ENCODE measurements at places on chromosomes 5 and 9.

GRCh38 chr5:172005708-172006320, 624 bp downstream of the FBXW11 start:
- peak; percentile 19 for DNase-seq

DNA sequence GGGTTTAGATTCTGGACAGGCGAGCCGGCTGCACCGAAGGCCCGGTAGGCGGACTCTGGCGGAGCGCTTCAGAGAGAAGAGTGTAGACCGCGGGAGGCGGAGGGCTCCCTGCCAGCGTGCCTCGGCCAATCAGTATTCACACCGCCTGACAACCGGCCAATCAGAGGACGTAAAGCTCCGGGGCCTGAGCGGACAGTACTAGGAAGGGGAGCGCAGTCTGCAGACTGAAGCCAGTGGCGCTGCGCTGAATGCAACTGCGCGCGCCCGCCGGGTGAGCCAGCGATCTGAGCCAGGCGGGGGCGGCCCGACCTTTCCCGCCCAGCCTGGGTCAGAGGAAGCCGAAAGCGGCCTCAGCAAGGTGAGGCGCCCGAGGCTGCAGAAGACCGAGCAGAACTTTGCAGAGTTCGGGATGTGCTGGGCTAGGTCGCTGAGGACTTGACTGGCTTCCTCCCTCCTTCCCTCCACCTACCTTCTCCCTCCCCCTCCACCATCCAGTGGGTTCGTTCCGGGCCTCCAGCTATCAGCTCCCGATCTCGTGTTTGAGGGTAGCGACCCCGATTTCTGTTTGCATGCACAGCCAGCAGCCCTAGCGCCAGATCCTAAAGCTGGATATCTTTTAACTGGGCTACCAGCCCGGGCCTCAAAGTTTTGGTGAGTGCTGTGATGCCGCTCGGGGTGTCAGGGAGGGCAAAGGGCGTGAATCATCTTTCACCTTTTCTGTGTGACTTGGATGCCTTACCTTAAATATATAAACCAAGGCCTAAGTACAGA, at the start of gene DMRT2:
Gene DMRT2 (plus strand): TSS at position 233 of the 771 bp plus-strand sequence. CDS start 1,257 bp downstream, outside the sequence.
- no peak for DNase-seq

- peak; percentile 22 for DNase-seq
Observed at GRCh38 chr9:128276574-128277270, 646 bp downstream of the SWI5 start.

DNA sequence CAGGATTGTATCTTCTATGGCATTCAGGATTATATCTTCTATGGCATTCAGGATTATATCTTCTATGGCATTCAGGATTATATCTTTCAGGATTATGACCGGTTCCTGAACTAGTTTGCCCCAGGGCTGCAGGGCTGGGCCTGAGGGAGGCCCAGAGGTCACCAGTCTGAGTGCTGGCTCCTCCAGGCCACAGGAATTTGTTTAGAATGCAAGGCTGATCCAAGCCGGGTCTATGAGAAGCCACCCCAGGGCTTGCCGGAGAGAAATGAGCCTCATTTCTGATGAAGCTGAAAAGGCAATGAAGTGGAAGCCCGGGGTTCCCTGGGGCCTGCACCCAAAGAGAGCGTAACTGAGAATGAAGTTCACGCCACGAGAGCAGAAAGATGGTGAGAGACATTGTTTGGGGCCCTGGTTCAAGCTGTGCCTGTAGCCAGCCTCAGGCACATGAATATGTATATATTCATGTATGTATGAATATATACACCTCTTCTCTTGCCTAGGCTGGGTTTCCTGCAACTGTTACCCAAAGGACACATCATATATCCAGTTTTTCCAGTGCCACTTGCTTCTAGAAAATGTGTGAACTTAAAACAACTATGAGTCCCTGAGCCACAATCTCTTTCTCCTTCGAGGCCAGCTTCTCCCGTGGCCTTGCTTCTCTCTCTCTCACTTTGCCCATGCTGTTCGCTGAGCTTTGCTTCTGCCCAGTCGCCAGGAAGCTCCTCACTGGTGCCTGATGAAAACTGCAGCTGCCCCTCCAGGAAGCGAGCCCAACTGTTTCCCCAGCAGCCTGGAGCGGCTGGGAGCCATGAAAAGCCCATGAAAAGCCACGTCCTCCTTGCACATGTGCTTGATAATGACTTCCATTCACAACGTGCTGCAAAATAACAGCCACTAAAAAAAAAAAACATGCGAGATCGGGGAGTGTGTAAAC, 62.3 kb downstream of the GTF3C4 start:
- no peak for DNase-seq

GRCh38 chr5:141992349-141992963, 20.4 kb downstream of the GNPDA1 start:
- peak; percentile 85 for DNase-seq

- DNase-seq = no peak
Observed at GRCh38 chr5:180464603-180464970, 29.6 kb upstream of the CNOT6 start.

DNA sequence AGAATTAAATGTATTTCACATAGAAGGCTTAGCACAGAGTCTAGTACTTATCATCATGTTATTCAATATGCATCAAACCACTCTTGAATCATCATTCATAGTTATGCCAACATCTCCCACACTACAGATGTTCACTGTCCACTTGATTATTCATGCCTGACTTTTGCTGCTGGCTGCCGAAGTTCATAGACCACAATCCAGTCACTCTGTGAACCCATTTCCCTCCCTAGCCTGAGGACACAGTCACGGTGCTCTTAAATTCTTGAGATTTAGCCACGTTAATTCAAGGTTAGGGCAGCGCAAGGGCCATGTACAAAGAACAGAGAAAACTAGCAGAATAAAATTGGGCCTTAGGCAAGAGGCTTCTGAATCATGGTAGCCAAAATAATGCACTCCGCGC, 32.4 kb downstream of the ABCA1 start:
- no peak for DNase-seq

- DNase-seq = no peak
Observed at GRCh38 chr9:121123816-121124535, 49.2 kb downstream of the CNTRL start.

- peak; percentile 32 for DNase-seq
Observed at GRCh38 chr9:135992486-135993408, 31.6 kb upstream of the UBAC1 start.

DNA sequence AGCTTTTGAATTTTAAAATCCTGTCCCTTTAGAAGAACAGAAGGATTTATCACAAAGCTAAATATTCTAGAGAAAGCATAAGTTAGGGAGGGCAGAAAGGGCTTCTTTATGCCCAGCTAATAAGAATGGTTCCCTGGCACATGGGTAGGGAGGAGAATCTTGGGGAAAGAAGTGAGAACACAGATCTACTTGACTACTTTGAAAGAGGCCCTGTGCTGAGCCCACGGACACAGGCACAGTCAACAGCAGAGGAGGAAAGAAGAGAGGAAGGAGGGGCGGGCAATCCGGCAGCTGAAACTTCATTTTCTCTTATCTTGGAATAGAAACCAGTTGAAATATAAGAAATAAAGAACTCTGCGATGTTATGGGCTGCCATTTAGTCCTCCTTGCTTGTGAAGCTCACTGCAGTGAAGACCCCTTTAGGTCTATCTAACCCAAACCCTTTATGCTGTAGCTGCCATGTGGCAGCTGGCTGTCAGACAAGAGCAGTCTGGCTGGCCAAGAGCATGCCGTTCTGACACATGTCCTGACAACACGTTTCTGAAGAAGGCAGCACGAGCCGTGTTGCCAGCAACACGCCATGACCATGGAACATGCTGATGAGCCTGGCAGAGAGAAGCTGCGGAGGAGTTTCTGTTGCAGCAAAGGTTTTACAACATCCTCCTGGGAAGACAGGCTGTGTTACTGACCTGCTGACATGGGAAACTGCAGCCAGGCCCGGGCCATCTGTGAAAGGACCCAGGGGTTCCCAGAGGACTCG, 34.2 kb downstream of the ABLIM3 start:
- DNase-seq = no peak

- no peak for DNase-seq
Observed at GRCh38 chr9:134217431-134218210, 53.3 kb upstream of the RNU6ATAC start.

- DNase-seq = no peak
Observed at GRCh38 chr9:14585730-14586473, 107.3 kb downstream of the ZDHHC21 start.

DNA sequence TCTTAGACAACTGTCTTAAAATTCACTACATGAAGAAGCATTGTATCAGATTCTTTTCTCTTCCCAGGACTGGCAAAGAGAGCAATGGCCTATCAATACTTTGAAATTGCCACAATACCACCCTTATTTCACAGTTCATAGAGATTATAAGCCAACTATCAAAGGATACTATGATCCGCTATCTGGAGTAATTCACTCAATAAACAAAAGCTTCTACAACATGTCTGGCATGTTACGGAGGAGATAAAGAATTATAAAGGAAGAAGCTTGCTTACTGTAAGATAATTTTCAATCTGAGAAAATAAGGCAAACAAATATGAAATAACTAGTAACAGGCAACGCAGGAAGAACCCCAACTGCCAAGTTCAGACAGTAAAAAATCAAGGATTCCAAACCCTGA, 114.8 kb downstream of the GNAQ start:
- no peak for DNase-seq

DNA sequence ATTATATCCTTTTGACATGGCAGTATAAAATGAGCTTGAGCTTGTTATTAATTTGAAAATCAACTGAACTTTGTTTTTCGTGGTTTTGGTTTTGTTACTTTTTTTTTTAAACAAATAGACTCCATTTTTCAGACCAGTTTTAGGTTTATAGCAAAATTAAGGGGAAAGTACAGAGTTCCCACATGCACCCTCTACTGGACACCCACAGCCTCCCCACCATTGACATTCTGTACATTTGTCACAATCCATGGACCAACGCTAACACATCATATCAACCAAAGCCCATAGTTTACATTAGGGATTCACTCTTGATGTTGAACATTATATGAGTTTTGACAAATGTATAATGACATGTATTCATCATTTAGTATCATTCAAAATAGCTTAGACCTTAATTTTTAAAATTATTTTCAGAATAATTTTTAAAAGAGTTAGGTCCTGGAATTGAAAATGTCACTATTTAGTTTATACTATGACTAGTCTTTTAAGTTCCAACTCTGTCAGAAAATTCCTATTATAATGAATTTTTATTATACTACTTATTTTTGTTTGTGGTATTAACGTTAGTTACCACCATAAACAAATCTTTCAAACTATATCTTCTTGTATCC, 35.3 kb upstream of the JMY start:
- no peak for DNase-seq

GRCh38 chr9:38198140-38198539, 129.1 kb upstream of the SHB start:
- DNase-seq = no peak

DNA sequence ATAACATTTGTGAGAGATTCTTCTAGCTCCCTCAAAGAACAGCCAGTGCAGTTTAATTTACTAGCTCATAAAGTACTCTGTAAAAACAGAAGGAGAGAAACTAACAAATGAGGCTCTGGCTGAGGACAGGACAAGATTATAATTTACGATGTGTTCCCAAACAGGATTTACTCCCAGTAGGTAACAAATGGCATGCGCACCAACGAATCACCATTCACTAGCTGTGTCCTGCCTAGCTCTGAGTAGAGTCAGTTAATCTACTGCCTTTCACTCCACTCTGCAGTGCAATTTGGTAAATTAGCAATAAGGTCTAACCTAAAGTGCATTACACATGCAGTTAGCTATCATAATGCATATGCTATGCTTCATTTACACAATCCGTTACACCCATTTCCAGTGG, 497.4 kb upstream of the CCNG1 start:
- DNase-seq = no peak

- DNase-seq = no peak
Observed at GRCh38 chr5:58201922-58202648, 257.8 kb downstream of the PLK2 start.

DNA sequence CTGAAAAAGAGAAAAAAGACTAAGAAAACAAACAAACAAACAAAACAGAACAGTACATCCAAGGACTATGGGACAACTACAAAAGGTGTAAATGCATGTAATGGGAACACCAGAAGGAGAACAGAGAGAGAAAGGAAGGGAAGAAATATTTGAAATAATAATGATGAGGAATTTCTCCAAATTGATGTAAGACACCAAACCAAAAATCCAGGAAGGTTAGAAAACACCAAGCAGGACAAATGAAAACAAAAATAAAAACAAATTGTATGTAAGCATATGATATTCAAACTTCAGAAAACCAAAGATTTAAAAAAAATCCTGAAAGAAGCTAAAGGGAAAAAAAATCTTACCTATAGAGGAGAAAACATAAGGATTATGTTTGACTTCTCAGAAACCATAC, 125.9 kb upstream of the ACTBL2 start:
- DNase-seq = no peak

- DNase-seq = no peak
Observed at GRCh38 chr9:95545831-95546567, 29.2 kb upstream of the PTCH1 start.

GRCh38 chr5:65446682-65447081, 35.0 kb downstream of the ADAMTS6 start:
- DNase-seq = no peak

DNA sequence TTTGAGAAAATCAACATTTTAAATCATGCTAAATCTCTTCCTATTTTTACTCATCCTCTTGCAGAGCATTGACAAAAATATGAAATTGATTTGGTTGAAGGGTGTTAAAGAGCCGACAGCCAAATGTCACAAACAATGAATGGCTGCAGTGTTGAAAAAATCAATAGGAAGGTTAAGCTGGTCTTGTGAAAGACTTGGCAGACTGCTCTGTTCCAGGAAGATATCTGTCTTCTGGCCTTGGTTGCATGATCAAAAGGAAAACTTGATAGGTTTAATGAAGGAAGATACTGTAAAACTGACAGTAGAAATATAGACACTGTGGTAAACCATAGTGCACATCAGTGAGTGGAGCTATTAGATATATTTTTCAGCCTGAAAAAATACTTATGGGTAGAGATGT, 103.6 kb downstream of the PBX3 start:
- DNase-seq = no peak

DNA sequence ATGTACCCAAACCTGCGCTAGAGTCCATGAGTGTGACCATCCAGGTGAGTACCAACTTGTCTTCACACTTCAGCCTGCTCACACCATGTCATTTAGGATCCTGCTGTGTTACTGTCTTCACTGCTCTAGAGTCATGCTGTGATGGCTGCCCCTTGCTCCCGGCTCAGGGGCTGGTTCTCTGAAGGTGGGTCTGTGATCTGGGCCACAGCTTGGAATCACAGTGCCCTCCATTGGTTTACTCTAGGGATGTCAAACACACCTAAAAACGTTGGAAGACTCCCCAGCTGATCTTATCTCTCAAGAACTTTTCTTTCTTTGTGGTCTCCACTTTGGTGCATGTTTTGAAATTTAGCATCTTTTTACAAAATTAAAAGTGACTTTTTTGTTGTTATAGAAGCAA, 53.8 kb downstream of the NFX1 start:
- no peak for DNase-seq
